ENCODE measurements at places on chromosomes 1 and 21.

DNA sequence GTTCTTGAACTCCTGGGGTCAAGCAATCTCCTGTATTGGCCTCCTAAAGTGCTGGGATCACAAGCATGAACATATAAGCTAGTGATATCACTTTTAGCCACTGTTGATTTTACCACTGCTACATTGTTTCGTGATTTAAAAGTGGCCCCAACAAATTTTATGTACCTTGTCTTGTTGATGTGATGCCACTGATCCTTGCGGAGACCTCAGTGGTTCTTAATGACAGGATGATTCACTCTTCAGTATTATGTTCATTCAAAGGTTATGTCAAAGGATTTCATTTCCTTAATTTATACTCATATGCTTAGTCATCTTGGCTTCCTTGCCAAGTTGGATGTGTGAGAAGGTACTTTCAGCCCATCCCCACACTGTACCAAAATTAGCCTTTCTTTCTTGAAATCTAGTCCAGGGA is 12.1 kb downstream of the PRKACB start:
- no peak for DNase-seq

DNA sequence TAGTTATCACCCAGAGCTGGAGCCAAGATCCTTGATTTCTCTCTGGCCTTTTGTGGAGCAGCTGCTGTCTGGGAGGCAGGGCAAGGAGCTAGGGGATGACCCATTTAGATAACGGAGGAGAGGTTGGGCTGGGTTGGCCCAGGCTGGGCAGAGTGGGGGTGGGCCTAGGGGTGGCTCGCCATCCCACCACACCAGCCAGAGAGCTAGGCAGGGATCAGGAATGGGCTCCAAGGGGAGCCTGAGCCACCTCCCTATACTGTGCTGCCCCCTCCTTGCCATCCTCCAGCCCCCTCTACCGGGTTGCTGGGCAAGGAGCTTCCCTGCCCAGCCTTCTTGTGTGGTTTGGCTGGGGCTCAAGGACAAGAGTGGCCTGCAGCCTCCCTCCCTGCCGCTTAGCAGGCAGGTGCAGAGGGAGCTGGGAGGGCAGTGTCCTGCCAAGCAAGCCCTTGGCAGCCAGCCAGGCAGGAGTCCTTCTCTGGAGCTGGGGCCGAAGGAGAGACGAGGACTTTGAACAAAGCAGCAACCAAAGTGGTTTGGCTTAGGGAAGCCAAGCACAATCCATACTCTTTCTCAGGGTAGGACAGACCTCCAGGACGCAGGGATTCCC is 4.1 kb downstream of the NUAK2 start:
- DNase-seq, result no peak

GRCh38 chr1:1130206-1131120 is 14.6 kb upstream of the C1orf159 start:
- no peak for DNase-seq

DNA sequence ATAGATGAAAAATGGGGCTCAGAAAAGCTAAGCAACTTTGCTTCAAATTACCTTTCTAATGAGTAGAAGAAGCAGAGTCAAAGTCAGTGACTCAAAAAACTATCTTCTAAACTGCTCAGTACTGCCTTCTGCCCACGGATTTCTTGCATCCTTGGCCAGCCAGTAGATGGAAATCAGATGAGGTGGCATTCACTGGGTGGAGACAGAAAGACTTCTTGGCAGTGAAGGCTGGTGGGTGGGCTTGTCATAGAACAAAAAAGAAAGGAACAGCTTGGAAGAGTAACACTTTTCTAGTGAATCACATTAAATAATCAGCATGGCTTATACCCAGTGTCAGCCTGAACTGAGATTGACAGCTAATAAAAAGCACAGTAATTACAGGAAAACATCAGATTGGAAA is 170.7 kb downstream of the ST6GALNAC5 start:
- DNase-seq, result no peak

DNA sequence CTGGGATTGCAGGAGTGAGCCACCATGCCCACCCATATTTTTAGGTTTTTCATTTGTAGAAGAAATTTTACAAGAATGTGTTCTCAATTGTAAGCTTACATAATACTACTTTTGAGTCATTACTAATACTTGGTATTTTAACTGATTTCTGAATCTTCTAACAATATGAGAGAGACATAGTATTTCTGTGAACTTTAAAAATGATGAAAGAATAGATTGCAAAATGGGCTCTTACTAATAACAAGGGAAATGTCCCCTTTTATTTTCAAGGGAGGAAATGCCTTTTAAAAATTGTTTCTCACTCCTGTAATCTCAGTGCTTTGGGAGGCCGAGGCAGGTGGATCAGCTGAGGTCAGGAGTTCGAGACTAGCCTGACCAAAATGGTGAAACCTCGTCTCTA is 5.9 kb downstream of the AGO3 start:
- no peak for DNase-seq

DNA sequence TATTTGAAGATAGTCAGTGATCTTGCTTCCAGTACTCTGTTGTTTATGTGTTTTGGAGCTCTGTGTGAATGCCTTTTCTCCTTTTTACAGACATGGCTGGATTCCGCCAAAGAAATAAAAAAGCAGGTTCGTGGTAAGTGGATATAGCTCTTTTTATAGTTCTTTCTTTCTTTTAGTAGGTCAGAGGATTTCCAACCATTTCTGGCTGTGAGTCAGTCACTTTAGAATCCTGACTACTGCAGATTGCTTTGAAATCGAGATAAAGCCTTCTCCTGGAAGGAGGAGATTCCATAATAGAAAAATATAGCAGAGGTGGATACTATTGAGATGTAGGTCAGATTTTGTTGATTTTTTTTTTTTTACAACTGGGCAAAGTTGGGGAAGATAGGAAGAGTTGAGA is 97.4 kb downstream of the EPB41 start:
- DNase-seq, result no peak

DNA sequence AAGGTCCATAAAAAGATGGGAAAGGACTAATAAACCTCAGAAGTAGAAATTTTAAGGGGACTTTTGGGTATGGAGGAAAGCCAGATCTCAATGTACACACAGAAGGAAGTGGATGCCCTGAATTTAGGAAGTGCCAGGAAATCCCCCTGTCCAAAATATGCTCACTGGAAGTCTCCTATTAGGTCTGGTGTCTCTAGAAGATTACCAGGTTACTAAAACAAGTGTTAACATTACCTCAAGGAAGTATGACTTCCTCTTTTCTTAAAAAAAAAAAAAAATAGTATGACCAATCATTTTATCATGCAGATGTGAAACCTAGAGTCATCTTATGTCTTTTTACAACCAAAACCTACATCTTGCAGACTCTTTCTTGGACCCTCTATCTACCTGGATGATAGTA is 30.7 kb downstream of the CD58 start:
- no peak for DNase-seq

All from activated CD4-positive, alpha-beta T cell treated with anti-CD3 and anti-CD28 coated beads, Interleukin-2, amount 50 U/mL, for 1 hour (primary cell).